Transverse colon (tissue), 4 donors: ENCODE measurements at places on chromosomes 4 and X. TPM values are rescaled to one million over a fixed set of nuclear protein-coding genes. Genes with fewer than 3 reads are reported as not detected.

Gene VCX
- not detected for total RNA-seq

Gene FAT4
- 11.4 TPM for total RNA-seq

Gene NXF2B
- total RNA-seq: not detected

Gene HSFX2
- total RNA-seq: not detected

Gene SAT1
- 885 TPM for total RNA-seq

Gene PPEF1
- total RNA-seq: not detected

Gene VCX2
- total RNA-seq: not detected

Gene ETDB
- not detected for total RNA-seq

Gene FGA
- not detected for total RNA-seq

Gene LAMTOR3
- 19.5 TPM for total RNA-seq

Gene KIAA1210
- total RNA-seq: not detected

Gene PPP4R3C
- not detected for total RNA-seq

Gene SYTL5
- total RNA-seq: 3.0 TPM

Gene DUSP21
- not detected for total RNA-seq

Gene GNRHR
- total RNA-seq: not detected

Gene SFRP2
- 61.7 TPM for total RNA-seq

Gene TMLHE
- 26.2 TPM for total RNA-seq

Gene DCLK2
- total RNA-seq: 11.6 TPM

Gene ADH7
- total RNA-seq: not detected

Gene VCX3A
- not detected for total RNA-seq

Gene CSN1S1
- not detected for total RNA-seq

Gene SSX2B
- not detected for total RNA-seq

Gene RBMXL3
- not detected for total RNA-seq

Gene AFAP1
- 25.1 TPM for total RNA-seq

Gene GAGE2A
- total RNA-seq: not detected

Gene GC
- total RNA-seq: not detected

Gene RPS6KA6
- 2.2 TPM for total RNA-seq

Gene PPEF2
- 0.32 TPM for total RNA-seq

Gene AKAP4
- total RNA-seq: not detected

Gene NPFFR2
- not detected for total RNA-seq

Gene CT45A1
- not detected for total RNA-seq

Gene KCTD8
- total RNA-seq: 0.37 TPM

Gene NOX1
- 26.4 TPM for total RNA-seq

Gene MFAP3L
- 25.4 TPM for total RNA-seq

Gene CT47B1
- not detected for total RNA-seq

Gene GYG2
- 3.2 TPM for total RNA-seq

Gene XAGE1A
- total RNA-seq: not detected

Gene MGAT4D
- not detected for total RNA-seq

Gene TKTL1
- total RNA-seq: not detected

Gene SOX3
- not detected for total RNA-seq

Gene IQCM
- 8.3 TPM for total RNA-seq

Gene PAGE2B
- not detected for total RNA-seq

Gene NAP1L5
- 3.5 TPM for total RNA-seq

Gene GUCY2F
- not detected for total RNA-seq

Gene MAGEA2B
- total RNA-seq: not detected

Gene COX18
- total RNA-seq: 19.1 TPM

Gene HOPX
- 6.6 TPM for total RNA-seq

Gene MAGEC1
- not detected for total RNA-seq

Gene ESX1
- total RNA-seq: not detected

Gene TSPAN7
- total RNA-seq: 170 TPM

Gene AVPR2
- total RNA-seq: 9.8 TPM

Gene TACR3
- total RNA-seq: not detected
